ENCODE measurements at places on chromosomes 2 and 18.

GRCh38 chr2:160561551-160562295, 68.1 kb upstream of the RBMS1 start:
- no peak for DNase-seq

- no peak for DNase-seq
Observed at GRCh38 chr2:185757356-185757755, 18.8 kb downstream of the FSIP2 start.

- peak; percentile 93 for DNase-seq
Observed at GRCh38 chr2:195307751-195308150, 349.3 kb upstream of the SLC39A10 start.

- no peak for DNase-seq
Observed at GRCh38 chr18:48939205-48940097, 11.3 kb downstream of the SMAD7 start.

GRCh38 chr2:201233812-201234662, 26.3 kb upstream of the CASP8 start:
- peak; percentile 56 for DNase-seq

DNA sequence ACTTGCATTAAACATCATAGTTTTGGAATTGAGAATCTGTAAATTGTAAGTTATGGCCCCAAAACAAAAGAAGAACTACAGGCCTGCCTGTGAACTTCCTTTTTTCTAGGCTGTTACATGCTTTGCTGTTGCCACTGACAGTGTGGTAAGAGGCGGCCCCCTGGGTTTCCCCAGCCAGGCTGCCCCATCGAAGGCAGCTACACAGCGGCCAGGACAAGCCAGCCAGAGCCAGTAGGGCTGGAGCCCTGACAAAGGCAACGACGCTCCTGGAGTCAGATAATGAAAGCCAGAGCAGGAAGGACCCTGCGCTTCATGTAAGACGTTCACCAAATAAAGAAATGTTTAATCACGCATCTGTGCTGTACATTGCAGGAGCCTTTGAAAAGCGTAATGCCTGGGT, 55.0 kb downstream of the ANKRD44 start:
- DNase-seq, result peak; percentile 78

- DNase-seq, result no peak
Observed at GRCh38 chr2:197191177-197191939, 119.2 kb downstream of the ANKRD44 start.

DNA sequence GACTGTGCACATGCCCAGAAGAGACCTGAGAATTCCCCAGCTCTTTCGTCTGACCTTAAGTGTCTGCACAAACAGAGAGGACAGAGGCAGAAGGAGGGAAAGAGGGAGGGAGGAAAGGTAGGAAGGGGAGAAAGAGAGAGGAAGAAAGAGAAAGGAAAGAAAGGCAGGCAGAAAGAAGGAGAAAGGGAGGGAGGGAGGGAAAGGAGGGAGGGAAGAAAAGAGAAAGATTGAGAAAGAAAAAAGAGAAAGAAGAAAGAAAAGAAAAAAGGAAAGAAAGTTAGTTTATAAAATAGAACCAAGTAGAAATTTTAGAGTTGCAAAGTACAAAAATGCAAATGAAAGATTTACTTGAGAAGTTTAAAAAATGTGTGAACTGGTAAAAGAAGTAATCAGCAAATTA, 7.4 kb upstream of the POLR1B start:
- no peak for DNase-seq

DNA sequence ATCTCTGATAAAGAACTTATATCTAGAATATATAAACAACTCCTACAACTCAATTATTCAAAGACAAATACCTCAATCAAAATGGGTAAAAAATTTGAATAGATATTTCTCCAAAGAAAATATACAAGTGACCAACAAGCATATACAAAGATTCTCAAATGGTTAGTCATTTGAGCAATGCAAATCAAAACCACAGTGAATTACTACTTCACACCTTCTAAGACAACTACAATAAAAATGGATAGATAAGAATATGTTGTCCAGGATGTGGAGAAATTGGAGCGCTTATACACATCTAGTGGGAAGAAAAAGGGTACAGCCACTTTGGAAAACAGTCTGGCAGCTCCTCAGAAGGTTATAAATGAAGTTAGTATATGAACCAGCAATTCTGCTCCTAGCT, 332.9 kb downstream of the TGIF1 start:
- no peak for DNase-seq

- no peak for DNase-seq
Observed at GRCh38 chr2:201816657-201817575, 10.6 kb downstream of the CDK15 start.

- no peak for DNase-seq
Observed at GRCh38 chr18:3380384-3380961, 69.5 kb upstream of the TGIF1 start.

DNA sequence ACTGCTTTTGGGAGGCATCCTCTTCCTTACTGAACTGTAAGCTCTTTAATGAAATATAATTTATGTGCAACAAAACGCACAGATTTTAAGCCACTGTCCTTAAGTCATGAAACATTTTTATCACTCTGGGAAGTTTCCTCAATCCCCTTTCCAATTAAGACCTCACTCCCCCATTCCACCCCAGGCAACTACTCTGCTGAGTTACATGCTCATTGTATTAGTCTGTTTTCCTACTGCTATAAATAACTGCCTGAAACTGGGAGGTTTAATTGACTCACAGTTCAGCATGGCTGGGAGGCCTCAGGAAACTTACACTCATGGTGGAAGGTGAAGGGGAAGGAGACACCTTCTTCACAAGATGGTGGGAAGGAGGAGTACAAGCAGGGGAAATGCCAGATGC, 46.5 kb upstream of the KCNE4 start:
- no peak for DNase-seq

GRCh38 chr18:35283923-35284794, 5.9 kb downstream of the ZSCAN30 start:
- no peak for DNase-seq

- DNase-seq, result no peak
Observed at GRCh38 chr2:60819155-60819862, 62.1 kb upstream of the REL start.

DNA sequence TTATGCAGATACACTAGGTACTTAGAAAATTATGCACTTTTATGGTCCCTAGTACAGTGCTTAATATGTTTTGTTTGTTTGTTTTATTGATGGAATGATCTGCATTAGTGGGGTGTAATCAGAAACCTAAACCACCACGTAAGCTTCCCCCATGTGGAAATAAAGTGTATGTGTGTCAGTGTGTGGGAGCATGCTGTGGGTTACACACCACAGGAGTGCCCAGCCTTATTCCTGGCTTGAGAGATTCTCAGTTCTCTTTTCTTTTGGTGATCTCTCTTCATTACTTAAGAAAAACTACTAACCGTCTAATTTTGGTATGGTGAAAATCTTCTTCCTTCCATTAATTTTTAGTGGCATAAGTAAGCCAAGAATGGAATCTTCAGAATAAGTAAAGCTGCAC, 398.6 kb downstream of the DCDC2C start:
- DNase-seq, result no peak

DNA sequence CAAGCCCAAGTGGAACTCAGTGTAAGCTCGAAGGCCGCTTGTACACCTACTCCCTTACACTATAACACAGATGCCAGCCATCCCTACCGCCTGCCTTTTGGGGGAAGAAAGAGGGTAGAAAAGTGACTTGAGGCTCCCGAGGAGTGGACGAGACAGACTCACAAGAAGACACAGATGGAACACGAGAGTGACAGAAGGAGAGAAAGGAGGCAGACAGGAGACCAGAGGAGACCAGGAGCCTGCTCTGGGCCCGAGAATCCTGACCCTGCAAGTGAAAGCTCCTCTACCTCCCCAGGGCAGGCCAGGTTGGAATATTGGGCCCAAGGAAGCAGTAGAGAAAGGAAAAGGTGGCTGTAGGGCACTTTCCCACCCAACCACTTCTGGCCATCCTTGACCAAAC, 23.4 kb upstream of the TNS1 start:
- DNase-seq, result peak; percentile 44

- DNase-seq, result no peak
Observed at GRCh38 chr2:170254293-170254732, 76.4 kb downstream of the MYO3B start.

GRCh38 chr2:33494877-33495641, 18.6 kb downstream of the RASGRP3 start:
- DNase-seq, result no peak

- peak; percentile 70 for DNase-seq
Observed at GRCh38 chr18:76450452-76451395, 44.3 kb downstream of the ZNF516 start.

- no peak for DNase-seq
Observed at GRCh38 chr2:69380072-69380917, 6.7 kb downstream of the GFPT1 start.

- DNase-seq, result peak; percentile 96
Observed at GRCh38 chr2:218860950-218861381, 1.4 kb downstream of the WNT6 start.

GRCh38 chr18:57376503-57376902, 24.1 kb downstream of the ST8SIA3 start:
- no peak for DNase-seq

- DNase-seq, result no peak
Observed at GRCh38 chr18:66066191-66066590, 315.4 kb downstream of the CDH7 start.

DNA sequence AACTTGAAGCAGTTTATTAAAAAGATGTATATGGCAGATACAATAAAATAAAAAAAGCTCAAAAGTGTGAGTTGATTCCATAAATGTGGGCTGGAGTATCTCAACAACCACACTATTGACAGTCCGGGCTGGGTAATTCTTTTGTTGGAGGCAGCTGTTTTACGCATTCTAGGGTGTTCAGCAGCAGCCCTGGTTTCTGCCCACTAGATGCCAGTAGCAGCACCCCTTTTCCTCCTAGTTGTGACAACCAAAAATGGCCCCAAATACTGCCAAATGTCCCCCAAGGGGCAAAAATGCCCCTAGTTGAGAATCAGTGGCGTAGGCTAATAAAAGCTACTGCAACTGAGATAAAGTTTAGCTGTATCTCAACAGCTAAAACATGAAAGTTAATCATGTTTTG, 44.8 kb downstream of the CHMP3 start:
- peak; percentile 46 for DNase-seq

DNA sequence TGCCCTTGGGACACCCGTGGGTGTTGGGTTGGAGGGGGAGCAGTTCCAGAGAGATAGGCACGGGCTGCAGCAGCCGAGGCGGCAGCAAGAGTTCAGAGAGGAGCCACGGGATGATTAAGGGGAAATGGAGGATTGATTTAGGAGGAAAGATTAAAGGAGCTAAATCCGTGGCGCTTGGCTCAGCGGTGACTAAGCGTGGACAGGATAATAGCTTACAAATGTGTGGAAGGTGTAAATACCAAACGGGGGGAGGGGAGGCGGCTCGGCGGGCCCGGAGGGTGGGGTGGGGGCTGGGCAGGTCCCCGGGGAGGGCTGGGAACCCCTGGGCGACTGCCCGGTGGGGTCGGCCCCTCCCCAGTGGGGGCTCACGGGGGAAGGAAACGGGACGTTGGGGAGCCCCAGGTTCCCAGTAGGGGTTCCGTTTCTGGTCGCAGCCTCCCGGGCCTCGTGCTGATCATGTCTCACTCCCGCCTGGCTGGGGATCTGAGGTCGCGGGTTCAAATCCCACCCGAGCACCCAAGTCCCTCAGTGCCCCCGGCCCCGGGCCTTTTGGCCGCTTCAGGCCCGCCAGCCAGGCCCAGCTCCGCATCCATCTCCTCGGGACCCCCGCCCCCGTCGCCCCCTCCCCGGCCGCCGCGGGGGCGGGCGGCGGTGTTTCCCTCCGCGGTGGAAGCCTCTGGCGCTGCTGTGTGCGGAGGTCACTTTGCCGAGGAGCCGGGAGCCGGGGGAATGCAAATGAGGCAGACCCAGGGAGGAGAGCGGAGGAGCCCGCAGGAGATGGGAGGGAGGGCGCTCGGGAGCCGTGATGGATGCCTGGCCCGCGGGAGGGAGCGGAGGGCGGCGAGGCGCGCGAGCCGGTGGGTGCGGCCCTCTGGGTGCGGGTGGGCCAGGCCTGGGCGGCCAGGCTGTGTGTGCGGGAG, 8.1 kb downstream of the ASIC4 start:
- peak; percentile 93 for DNase-seq

- DNase-seq, result no peak
Observed at GRCh38 chr2:52356556-52356955, 1324.6 kb upstream of the NRXN1 start.

GRCh38 chr2:63856303-63856603, 14.6 kb downstream of the UGP2 start:
- DNase-seq, result no peak
